ENCODE measurements at places on chromosomes 5 and 9.
A peak's percentile ranks its signal among the peaks of the same experiment; 100 is the strongest.

DNA sequence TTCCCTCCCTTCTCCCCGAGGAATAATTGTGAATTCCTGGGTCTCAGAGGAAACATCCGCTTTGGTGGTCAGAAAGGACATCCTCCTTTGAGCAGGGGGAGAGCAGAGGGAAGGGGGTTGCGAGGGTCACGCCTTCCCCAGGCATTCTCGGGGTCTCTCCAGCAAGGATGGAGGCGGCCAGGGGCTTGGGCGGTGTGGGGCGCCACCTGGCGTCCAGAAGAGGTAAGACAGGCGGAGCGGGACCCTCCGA, 129.1 kb downstream of the KCNIP1 start:
- DNase-seq: peak; percentile 80

DNA sequence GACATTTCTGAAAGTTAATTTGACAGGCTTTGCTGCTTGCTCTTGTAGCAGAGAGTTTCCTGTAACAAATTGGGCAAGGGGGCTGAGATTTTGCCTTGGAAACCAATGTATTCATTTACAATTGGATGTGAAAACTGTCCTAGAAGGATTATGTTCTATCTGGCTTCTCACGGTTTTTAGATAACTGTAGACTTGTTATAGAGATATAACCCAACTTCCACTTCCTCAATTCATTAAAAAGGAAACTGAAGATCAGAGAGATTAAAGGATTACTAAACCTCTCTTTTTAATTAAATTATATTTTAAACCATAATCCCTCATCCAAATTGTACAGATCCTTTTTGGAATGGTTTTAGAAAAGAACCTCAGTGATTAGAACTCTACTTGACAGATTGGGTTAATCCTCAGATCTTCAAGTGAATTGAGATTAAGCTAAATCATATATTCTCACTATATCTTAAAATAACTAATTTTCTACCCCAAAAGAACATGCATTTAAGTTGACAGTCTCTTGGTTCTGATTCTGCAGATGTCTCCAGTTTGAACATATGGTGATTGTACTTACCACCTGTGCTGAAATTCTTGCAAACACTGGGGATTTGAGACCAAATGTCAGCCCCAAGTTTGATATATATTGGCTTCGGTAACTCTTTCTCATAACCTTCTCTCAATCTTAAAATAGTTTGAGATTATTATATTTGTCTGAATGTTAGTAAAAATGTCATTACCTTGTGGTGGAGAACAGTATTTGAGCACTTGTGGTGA, 130.1 kb upstream of the C9orf72 start:
- no peak for DNase-seq

DNA sequence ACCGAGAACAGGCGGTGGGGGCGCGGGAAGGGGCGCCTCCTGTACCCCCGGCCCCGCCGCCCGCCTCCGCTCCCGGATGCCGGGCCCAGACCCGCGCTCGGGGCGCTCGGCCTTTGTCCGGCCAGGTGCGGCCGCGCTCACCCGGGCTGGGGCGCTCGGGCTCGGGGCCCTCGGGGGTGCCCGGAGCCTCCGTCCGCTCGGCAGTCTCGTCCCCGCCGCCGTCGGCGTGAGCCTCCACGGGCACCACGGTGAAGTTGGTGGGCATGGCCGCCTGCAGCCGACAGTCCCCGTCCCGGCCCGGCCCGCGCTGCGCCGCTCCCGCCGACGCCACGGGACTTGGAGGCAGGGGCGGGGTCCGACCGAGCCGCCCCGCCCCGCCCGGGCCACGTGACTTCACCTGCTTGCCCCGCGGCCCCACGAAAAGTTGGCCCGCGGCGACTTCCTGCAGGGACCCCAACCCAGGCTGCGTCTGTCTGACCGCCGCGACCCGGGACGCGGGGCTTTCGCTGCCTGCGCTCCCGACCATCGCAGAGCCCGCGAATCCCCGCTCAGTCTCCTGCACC, at the start of gene SLC12A7:
SLC12A7 (minus strand) TSS at position 337 of the 563 bp plus-strand sequence; CDS start at position 265, 72 bp downstream.
- DNase-seq: peak; percentile 83

DNA sequence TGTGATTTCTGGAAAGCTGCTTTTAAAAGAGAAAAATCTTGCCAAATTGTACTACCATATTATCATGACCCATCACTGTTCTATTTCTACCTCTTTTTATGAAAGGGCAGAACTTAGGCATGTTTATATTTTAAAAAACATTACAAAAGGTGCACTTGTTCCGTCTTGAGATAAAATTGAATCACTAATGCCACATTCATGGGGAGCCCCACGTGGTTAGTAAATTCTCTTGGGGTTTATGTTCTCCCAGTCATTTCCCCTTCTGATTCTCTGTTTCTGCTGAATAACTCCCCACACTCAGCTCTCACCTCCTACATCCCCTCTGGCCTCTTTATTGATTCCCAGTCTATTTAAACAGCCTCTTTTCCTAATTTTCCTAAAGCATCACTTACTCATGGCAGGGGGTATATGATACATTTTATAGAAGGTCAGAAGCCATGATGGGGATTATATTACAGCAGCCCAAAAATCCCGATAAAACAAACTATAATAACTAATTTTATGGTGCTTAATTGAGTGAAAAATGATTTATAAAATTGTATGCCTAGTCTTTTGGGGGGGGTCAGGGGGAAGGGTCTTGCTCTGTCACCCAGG, 19.7 kb upstream of the VLDLR start:
- no peak for DNase-seq

DNA sequence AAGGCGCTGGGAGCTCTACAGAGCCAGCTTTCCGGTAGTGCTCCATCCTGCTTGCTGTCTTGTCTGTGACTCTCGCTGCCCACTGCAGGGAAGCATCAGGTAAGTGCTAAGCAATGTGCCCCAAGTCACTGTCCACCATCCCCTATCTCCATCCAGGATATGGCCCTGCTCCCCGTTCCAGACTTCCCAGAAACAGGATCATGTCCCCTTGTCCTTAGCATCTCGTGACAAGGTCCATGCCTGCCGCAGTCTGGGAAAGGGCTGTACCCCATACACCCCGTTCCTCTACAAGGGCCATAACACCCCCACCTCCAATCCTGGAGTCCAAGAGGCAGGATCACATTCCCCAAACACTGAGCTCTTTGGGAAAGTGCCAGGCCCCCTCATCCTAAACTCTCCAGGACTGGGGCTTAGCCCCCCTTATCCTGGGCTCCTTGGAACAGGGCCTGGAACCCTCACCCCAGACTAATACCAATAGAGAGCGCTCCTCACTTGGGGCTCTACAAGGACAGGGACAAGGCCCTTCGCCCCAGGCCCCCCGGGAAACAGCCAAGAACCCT, 566 bp downstream of the RPP25L start:
- DNase-seq: peak; percentile 51

- DNase-seq: peak; percentile 41
Measured at GRCh38 chr9:91948597-91949391, 1.2 kb downstream of the ROR2 start.

DNA sequence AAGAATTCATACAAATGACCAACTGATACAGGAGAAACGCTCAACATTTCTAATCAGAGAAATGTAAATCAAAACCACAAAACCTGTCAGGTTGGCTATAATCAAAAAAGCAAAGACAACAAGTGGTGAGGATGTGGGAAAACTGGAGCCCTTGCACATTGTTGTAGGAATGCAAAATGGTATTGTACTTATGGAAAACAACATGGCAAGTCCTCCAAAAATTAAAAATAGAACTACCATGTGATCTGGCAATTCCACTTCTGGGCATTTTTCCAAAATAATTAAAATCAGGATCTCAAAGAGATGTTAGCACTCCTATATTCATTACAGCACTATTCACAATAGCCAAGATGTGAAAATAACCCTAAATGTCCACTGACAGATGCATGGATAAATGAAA, 76.1 kb downstream of the FNIP1 start:
- no peak for DNase-seq

DNA sequence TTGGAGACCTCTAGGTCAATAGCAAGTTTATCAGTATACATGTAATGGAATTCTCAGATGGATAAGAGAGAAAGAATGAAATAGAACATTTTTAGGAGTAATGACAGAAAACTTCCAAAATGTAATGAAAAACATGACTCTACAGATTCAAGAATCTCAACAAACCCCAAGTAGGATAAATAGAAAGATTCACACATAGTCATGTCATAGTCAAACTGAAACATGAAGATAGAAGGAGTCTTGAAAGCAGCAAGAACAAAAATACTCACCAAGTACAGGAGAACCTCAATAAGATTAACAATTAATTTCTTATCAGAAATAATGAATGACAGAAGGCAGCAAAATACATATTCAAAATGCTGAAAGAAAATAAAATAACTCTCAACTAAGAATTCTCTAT, 164.5 kb downstream of the SPATA31D1 start:
- DNase-seq: no peak

- no peak for DNase-seq
Measured at GRCh38 chr5:103808464-103809106, 246.0 kb upstream of the NUDT12 start.

DNA sequence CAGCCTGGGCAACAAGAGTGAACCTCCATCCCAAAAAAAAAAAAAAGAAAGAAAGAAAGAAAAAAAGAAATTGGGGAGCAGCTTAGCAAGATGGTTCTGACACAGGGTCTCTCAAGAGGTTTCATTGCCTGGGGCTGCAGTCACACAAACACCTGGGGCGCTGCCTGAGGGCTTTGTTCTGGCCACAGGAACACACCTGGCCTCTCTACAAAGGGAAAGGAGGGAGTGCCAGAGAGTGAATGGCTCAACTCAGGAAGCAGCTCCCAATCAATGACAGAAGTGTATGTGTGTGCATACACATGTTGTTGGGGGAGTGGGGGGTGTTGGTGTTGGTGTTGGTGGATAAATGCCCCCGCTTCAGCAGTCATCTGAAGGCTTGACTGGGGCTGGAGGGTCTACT, 32.4 kb upstream of the CTNNA1 start:
- DNase-seq: no peak

DNA sequence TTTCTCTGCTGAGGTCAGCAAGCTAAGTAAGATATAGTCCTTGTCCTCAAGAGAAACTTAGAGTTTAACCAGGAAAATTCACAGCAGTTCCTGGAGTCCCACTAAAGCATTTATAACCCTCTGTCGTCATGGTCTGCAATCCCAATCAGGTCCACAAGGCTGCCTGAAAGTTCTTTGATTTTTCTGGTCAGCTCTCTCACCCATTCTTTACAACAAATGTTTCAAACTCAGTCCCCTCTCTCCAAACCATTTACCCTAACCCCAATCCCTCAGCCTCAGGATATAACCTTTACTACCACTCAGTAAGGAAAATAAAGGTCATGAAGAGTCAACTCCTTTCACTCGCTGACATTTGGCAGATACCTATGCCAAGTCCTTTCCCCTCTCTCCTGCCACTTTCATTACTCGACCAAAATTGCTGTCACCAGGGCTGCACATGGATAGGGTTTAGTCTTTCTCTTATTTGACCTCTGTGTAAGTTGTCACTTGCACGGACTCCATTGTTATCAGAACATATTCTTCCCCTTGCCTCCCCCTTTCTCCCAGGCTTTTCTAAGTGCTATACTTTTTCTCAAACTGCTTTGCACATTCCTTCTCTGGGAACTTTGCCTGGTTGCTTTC, 936.6 kb downstream of the NR2F1-AS1 start:
- DNase-seq: no peak

- DNase-seq: no peak
Measured at GRCh38 chr9:9881692-9882091, 731.1 kb downstream of the PTPRD start.

Measured in activated T-cell treated with anti-CD3 and anti-CD28 coated beads, Interleukin-2, amount 50 U/mL, for 24 hours (primary cell).